ENCODE measurements at places on chromosomes 7 and 10.

- DNase-seq = no peak
Observed at GRCh38 chr10:121687095-121687813, 89.0 kb upstream of the FGFR2 start.

GRCh38 chr10:1411451-1411850 is 325.9 kb downstream of the ADARB2 start:
- no peak for DNase-seq

GRCh38 chr10:113907166-113907565 is 52.7 kb downstream of the NHLRC2 start:
- DNase-seq = peak; percentile 88

GRCh38 chr7:149680331-149681025 is 92.9 kb downstream of the ZNF467 start:
- DNase-seq = peak; percentile 18

GRCh38 chr10:43598446-43598845 is 7.8 kb upstream of the ZNF485 start:
- DNase-seq = peak; percentile 67
